ENCODE measurements at places on chromosomes 1 and 21.
A peak's percentile ranks its signal among the peaks of the same experiment; 100 is the strongest.

- no peak for DNase-seq
Measured at GRCh38 chr1:157566484-157567300, 14.4 kb upstream of the FCRL5 start.

DNA sequence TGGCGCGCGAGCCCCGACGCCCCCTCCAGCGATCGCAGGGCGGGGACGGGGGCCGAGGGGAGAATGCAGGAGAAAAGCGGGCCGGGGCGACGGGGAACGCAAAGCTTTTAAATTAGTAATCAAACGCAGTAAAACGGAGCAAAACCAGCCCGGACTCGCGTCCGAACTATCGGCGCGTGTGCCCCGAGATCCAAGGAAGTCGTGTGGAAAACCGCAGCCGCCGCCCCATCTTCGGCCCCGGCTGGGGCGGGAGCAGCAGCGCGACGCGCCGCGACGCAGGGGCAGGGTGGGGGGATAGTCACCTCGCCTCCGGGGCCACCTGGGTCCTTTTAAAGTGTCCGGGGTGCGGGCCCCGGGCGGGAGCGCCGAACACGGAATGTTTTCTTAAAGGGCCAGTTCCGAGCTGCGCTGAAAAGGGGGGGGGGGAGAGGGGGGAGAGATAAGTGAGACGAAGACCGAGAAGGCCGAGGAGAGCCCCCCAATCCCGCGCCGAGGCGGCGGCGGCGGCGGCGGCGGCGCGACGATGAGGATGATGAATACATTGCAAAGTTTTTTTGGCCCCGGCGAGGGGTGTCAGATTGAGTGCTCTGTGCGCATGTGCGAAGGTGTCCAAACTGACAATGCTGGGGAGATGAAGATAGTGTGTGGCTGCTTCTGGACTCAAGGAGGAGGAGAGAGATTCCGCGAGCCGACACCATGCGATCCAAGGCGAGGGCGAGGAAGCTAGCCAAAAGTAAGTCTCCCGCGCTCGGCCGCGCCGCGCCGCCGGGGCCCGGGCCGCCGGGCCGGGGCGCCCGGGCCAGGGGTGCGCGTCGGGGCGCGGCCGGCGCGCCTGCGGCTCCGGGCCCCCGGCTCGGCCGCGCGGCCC, at the start of gene PRDM16:
Gene PRDM16, plus strand, starts transcription at position 640 of the 868 bp plus-strand sequence. Its CDS starts 57 bp downstream, at position 697.
- DNase-seq: peak; percentile 46

GRCh38 chr1:59696421-59697115, 118.2 kb upstream of the HOOK1 start:
- DNase-seq: no peak

DNA sequence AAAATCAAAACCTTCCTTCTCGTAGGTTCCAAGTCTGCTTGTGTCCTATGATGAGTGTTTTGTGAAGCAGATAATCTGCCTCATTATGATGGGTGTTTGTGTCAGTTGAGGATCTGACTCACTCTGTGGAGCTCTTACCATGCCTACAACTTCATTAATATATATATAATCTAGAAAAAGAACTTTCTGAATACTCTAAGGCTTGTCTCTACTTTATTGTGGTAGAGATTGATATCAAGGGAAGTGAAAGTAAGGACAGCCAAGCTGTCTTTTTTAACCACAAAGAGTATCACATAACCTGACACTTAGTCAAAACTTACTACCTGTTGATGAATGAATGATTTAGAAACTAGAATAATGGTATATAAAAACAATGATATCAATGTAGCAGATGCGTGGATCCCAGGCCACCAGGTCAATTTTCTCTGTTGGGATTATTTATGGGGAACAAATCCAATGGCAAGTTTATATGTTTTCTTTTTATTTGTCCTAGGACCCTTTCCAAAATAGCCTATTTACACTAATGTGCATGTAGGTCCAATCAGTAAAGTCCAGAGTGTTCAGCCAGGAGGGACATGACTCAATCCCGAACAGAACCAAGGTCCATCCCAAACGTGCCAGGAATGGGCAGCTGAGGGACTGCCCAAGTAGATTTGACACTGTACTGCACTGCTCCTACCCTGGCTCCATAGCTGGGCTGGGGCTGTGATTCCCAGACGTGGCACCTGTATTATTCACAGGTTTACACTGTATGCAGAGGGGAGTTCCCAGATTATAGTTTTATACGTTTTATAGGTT, 182.3 kb upstream of the GREM2 start:
- no peak for DNase-seq

DNA sequence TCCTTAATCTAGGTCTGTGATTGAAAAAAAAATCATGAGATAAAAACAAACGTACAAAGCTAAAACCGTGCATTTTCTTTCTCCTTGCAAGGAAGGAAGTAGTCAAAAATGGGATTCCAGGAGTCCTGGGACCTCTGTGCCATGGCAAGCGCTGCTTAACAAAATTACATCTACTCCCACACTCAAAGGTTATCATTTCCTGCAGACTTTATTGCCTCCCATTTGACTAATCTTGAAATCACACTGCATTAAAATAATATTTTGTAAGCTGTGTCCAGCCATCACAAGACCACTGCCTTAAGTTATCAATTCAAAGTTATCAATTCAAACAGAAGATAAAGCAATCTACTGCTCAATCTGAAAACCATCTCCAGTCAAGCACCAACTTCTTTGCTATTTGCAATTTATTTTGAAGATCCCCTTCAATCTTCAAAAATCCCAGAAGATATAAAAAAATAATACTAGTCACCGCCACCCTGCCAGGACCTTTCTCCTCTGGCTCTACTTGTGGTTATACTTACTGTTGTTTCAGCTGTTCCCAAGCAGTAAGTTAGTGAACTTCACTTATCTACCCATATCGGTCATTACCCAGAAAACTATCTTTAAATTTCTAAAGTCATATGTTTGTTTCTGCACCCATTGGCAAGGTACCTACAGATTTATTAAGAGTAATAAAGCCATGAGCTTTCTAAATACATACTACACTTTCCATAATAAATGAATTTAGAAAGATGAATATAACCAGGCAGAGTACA, 38.1 kb upstream of the RAP1GAP start:
- DNase-seq: no peak

GRCh38 chr21:38671773-38672172, 134.0 kb upstream of the ETS2 start:
- DNase-seq: no peak

GRCh38 chr1:28744184-28744583, 7.4 kb downstream of the YTHDF2 start:
- DNase-seq: no peak

DNA sequence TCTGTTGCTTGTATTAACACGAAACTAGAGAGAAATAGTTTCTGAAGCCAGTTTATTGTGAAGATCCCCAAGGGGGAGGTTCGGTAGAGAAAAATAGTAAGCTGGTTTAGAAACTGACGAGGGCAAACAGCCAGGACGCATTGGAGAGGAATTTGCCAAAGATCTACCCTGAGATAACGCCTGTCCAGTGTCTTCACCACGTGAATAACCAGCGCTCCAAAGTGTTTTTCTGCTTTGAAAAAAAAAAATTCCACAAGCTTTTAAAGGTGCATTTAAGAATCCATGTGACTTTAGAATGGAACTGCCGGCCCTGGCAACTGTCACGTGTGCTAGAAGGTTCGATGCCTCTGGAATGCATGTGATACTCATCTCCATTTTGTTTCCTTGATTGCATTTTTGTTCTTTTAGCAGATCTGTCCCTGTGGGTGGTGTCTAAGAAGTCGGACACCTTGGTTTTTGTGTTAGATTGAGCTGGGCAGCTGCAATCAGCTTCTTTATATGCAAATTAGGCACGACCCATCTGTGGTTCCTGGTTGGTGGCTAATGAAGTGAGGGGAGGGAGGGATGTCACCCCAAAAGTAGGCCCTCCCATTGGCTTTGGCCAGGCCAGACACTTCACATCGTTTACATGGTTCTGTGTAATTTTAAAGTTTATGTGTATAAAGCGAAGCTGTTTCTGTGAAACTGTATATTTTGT, 1.3 kb upstream of the THAP3 start:
- no peak for DNase-seq

GRCh38 chr1:52296345-52296744, 69.7 kb downstream of the CC2D1B start:
- DNase-seq: no peak

- DNase-seq: no peak
Measured at GRCh38 chr1:174491606-174492005, 43.8 kb downstream of the GPR52 start.

DNA sequence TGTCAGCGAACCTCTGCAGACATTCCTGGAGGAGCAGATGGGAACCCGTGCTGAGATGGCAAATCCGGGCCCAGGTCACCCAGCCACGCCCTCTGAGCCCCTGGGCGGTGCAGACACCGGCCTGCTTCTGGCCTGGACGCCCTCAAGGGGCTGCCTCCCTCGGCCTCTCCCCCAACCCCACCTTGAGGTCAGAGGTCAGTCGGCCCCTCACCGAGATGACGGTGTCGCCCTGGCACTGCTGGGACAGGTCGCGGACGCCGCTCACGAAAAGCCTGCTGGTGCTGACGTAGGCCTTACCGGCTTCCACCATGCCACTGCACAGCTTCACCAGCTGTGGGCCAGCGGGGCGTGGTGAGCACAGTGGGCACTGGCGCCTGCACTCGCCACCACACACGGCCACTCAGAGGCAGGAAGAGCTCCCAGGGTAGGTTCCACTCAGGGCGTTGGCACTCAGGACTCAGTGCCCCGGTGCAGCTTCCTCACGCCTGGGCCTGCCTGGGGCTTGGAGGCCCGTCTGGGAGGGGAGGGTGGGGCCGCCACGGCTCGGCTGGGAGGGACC, 4.7 kb downstream of the ACAP3 start:
- DNase-seq: no peak

- no peak for DNase-seq
Measured at GRCh38 chr1:209642816-209643215, 9.4 kb downstream of the LAMB3 start.

GRCh38 chr21:44517175-44517899, 22.7 kb downstream of the KRTAP10-1 start:
- DNase-seq: no peak

DNA sequence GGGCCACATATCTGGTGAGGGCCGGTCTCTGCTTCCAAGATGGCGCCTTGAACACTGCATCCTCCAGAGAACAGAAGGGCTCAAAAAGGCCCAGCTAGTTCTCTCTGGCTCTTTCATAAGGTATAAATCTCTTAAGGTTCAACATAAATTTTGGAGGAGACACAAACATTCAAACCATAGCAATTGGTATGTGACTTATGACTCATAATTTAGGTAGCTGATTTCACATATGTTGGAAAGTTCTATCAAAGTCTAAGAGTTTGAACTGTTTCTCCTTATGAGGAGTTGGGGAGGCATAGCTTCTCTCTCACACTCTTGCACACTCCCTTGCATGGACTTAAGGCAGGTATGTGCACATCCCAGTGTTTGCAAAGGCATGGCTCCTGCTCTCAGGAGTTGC, 5.1 kb upstream of the FYB2 start:
- DNase-seq: no peak

DNA sequence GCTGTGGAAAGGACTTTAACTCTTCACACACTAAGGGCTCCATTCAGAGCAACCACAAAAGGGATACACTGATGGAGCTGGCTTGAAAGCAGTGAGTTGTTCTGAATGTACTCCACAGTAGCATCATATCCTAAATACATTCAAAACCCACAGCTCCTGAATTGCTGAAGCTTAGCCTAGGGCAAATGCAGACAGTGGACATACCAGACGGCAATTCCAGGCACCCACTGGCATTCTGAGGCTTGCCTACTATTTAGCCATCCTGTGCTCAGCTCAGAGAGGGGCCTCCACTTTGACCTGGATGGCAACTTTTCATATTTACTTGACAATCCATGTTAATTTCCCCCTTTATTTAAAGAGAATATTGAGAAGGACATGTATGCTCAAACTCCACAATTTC, 303.5 kb downstream of the NTNG1 start:
- DNase-seq: no peak

GRCh38 chr21:25573409-25574206, 33.7 kb downstream of the MRPL39 start:
- DNase-seq: no peak

- DNase-seq: no peak
Measured at GRCh38 chr1:101898137-101898536, 98.6 kb downstream of the OLFM3 start.

DNA sequence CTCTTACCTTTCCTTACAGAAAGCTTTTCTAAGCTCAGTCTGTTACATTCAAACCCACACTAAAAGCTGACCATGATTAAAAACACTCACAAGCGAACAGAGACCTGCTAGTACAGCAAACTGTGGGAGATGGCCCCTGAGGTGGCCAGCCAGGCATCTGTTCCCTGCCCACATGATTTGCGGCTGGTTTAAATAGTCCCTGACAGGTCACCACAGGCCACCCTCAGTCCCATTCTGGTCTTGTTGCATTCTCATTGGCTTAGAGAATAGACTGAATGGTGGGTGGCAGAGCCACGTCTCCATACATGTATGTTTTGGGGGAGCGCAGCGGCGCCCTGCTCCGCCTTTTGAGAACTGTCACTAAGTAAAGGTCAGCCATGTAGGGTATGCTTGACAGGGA, 2.3 kb upstream of the ACTA1 start:
- no peak for DNase-seq

DNA sequence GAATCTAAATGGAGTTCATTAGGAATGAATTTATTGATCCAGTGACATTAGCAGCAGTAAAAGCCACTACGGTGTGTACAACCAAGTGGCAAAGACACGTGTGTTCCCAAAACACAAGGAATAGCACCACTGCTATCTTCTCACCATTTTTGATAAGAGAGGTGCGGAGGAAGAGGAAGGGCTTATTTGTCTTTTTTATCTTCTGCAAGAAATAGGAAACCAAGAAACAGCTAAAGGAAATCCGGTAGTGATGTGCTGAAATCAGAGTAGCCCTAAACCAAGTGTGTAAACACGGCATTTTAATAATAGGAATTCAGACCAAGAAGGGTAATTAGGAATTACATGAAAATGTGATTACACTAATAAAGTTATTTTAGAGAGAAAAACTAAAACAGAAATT, 9.1 kb upstream of the SCYL3 start:
- no peak for DNase-seq

- no peak for DNase-seq
Measured at GRCh38 chr1:43052786-43053439, 94.2 kb upstream of the SLC2A1 start.

- no peak for DNase-seq
Measured at GRCh38 chr1:26696119-26696653, 371 bp downstream of the ARID1A start.

GRCh38 chr1:207952617-207953542, 42.0 kb upstream of the CD34 start:
- no peak for DNase-seq

- no peak for DNase-seq
Measured at GRCh38 chr21:17053321-17053720, 459.5 kb upstream of the CXADR start.

GRCh38 chr1:153768316-153769181, 6.7 kb upstream of the SLC27A3 start:
- DNase-seq: no peak

GRCh38 chr1:67761730-67762129, 71.5 kb downstream of the GNG12 start:
- no peak for DNase-seq

GRCh38 chr1:224939844-224940425, 10.5 kb downstream of the DNAH14 start:
- DNase-seq: no peak

GRCh38 chr1:223217781-223218180, 74.7 kb upstream of the TLR5 start:
- DNase-seq: no peak

- no peak for DNase-seq
Measured at GRCh38 chr1:22141554-22142314, 1.2 kb downstream of the WNT4 start.

- DNase-seq: no peak
Measured at GRCh38 chr1:92509619-92510018, 22.9 kb upstream of the GFI1 start.

Data from progenitor cell of endocrine pancreas (in vitro differentiated cells).